Activated CD4-positive, alpha-beta T cell treated with anti-CD3 and anti-CD28 coated beads for 24 hours (primary cell): ENCODE measurements at places on chromosomes 7 and 10.

GRCh38 chr7:88104732-88105131 lies 115.1 kb downstream of the SRI start:
- DNase-seq = no peak

DNA sequence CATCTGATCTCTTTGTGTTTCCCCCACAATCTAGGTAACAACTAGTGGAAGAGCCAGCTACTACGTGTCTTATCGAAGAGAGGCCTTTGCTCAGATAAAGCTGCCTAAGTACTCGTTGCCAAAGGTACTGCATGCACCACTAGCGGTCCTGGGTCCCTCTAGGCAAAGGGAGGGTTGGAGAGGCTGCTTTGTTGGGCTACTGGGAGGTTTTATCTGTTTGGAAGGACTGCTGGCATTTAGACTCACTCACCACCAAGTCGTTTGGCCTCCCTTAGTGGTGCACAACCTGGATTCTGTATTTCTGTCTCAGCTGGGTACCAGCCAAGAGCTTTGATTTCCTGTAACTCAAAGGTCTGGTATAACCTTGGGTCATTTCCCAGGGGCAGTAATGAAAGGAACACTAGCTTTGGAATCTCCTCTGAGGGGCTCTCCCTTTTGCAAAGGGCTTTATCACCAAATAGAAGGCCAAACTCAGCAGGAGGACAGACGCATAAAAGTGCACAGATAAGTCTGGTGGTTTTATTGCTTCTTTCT lies 498.3 kb downstream of the SORCS3 start:
- DNase-seq = no peak

- no peak for DNase-seq
Measured at GRCh38 chr10:5387169-5387568, 17.5 kb downstream of the TUBAL3 start.

DNA sequence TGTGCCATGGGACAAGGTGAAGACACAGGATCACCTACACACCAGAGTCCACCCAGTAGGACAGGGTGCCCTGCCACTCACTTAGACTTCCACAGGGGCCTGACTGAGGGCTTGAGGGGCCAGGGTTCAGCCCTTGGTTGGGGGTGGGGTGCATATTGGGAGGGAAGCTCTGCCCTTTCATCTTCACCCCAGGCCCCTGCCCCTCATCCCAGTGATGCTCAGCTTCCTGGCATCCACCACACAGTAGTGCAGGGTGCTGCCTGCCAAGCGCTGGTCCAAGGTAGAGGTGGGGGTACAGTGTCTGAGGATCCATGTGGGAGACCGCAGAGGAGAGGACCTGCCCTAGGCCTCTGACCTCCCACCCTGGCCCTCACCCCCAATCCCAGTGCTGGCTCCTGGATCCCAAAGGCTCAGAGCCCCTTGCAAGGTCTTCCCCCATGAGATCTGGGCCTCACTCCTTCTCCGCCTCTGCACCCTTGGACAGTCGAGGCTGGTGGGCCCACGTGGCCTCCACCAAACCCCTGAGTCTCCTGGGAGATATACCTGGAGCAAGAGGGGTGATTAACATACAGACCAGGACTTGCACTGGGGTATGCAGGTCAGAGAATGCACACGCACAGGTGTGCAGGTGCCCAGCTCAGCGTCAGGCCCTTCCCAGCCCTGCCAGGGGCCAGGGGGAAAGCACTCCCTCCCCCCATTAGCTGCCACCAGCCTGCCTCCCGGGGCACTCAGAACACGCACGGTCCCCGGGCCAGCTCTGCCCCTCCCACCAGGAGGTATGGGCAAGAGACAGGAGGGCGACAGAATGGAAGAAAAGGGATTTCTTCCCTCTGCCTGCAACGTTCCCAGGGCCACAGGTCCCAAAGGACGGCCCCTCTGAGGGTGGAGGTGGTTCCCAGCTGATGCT lies 8.6 kb upstream of the IRF5 start:
- no peak for DNase-seq

DNA sequence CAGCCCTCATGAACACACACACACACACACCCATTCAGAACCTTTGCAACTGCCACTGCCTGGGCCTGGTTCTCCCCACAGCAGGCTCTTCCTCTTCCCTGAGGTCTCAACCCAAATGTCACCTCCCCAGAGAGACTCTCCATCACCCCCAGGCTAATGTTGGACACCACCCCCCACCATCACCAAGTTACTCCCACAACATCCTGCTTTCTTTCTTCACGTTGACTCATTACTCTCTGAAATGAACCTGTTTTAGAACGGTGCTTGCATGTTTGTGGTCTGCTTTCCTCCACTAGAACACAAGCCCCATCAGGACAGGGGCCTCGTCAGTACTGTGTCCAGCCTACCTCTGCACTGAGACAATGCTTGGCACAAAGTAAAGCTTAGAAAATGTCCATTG lies 16.0 kb downstream of the AFAP1L2 start:
- DNase-seq = no peak

DNA sequence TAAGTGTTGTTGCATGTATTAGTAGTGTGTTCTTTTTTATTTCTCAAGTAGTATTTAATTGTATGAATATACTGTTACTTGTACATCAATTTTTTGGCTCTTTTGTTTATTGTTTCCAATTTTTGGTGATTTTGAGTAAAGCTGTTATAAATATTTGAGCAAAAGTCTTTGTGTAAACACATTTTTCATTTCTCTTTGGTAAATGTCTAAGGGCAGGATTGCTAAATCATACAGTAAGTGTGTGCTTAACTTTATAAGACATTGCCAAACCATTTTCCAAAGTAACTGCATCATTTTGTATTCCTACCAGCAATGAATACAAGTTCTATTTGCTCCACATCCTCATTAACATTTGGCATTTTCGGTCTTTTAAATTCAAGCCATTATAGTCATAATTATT lies 92.8 kb downstream of the ICA1 start:
- DNase-seq = no peak

GRCh38 chr7:151115836-151116418 lies 29.7 kb downstream of the AGAP3 start:
- DNase-seq = no peak

- DNase-seq = peak; percentile 20
Measured at GRCh38 chr10:43781480-43782361, 133.0 kb upstream of the ZNF32 start.

DNA sequence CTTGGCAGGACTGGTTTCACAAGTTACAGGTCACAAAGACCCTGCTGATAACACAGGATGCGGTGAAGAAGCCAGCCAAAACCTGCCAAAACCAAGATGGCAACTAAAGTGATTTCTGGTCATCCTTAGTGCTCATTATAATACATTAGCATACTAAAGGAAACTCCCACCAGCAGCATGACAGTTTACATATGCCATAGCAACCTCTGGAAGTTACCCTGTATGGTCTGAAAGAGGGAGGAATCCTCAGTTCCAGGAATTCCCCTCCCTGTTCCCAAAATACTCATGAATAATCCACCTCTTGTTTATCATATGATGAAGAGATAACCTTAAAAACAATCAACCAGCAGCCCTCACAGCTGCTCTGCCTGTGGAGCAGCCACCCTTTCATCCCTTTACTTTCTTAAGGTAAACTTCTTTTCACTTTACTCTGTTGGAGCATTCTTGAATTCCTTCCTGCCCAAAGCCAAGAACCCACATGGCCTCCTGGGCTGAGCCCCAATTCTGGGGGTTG lies 21.9 kb downstream of the DPY19L1 start:
- DNase-seq = no peak

DNA sequence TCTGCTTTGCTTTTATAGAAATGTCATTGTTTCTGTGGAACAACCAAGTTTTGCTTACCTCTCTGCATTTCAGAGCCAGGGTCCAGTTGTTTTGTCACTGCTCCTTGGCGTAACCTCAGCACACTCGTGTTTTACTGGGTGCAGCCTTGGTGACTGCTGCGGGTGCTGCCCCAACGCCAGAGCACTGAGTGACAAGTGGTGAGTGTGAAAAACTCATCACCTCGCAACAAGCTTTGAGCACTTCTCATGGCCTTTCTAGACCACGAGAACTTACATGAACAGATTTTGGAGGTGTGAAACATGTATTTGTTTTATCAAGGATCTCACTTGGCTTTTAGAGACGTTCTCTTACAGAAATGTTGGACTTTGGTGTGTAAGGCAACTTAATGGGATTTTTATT lies 31.0 kb downstream of the GLRX3 start:
- DNase-seq = no peak

DNA sequence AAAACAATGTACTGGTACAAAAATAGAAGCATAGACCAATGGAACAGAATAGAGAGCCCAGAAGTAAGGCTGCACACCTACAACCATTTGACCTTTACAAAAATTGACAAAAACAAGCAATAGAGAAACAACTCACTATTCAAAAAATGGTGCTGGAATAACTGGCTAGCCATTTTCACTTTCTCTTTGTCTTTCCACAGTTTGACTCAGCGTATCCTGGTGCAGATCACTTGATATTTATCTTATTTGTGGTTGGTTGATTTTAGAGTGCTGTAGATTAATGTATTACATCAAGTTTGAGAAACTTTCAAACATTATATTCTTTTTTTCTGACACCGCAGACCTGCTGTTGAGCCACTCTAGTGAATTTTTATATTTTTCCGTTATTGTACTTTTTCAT lies 381.4 kb downstream of the DGKB start:
- DNase-seq = no peak

- DNase-seq = no peak
Measured at GRCh38 chr10:46550795-46551700, 5.4 kb downstream of the GPRIN2 start.

GRCh38 chr10:78333362-78334143 lies 299.9 kb downstream of the RPS24 start:
- DNase-seq = no peak

DNA sequence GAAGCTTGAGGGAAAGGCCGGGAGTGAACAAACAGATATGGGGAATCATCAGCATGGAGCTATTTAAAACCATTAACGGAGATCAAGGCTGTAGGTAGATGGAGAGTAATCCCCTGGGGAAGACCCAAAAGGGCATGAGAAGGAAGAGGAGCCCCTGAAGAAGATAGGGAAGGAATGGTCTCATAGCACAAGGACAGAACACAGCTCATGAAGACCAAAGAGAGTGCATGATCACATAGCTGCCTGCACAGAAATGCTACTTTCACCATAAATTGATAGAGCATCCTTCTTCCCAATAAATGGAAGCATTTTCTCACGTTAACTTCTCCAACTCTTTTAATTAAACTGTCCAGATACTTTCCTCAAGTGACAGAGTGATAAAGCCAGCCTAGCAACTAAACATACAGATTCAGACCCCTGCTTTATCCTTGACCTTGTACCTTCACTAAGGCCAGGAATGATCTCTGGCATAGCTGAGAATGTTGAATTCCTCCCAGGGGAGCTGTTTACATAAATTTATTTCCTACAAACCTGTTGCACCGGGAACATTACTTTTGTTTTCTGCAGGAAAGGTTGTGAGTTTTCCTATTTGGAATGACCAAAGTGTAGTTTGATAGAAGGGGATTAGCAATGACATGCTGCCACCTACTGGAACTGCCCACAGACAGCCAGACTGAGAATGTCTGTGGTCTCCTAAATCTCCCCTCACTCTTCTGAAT lies 110.8 kb upstream of the LRGUK start:
- no peak for DNase-seq

DNA sequence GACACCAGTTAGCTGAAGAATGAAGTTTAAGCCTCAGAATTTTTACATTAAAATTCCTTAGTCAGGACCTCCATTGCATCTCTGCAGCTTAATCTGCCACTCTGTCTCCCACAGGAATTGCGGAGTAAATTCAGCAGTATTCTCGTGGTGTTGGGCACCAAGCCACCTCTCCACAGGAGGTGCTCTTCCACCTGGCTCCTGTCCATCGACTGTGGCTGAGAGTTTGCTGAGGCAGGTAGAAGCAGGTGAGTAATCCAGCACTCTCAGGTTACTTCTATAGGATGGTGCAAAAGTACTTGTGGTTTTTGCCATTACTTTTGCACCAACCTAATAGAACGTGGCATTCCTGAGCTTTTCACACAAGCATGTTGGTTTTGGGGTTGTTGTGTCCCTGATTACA lies 134.1 kb downstream of the GFRA1 start:
- no peak for DNase-seq

DNA sequence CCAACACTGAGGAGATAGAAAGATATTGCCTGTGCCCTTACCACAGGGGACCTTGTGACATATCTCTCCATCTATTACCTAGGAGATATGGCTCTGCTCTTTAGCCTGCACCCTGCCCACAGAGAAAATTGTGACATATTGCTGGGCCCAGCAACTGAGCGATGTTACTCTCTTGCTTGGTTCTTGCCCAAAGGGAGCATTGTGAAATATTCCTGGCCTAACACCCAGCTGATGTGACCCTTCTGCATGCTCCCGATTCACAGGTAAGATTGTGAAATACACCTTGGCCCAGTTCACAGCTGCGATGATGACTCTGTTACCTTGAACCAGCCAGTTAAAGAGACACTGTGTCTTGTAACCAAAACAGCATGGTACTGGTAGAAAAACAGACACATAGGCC lies 37.2 kb upstream of the ZNF107 start:
- DNase-seq = no peak

GRCh38 chr10:99941942-99942820 lies 67.6 kb downstream of the DNMBP start:
- DNase-seq = no peak

DNA sequence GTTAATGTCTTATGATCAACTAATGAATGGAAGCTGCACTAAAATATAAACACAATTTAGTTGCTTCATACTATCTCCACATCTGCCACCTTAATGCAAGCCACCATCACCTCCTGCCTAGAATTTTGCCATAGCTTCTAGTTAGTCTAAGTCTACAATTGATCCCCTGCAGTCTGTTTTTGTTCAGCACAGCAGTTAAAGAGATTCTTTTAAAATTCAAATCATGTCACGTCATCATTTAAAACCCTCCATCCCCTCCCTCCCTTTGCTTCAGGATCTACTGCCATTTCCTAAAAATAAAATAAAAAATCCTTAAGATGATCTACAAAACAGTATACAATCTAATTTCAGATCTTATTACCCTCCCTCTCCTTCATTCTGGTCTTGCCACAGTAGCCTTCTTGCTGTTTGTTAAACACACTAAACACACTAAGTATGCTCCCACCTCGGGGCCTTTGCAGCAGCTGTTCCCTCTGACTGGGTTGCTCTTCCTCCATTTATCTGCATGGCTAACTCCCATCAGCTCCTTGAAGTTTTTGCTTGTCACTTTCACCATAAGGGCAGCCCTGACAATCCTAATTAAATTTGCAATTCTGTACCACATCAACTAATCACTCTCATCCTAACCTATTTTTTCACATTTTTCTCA lies 97.0 kb upstream of the FOXP2 start:
- DNase-seq = no peak

- no peak for DNase-seq
Measured at GRCh38 chr7:47281966-47282643, 299.8 kb downstream of the TNS3 start.
